ENCODE measurements at places on chromosomes 2 and 18.

DNA sequence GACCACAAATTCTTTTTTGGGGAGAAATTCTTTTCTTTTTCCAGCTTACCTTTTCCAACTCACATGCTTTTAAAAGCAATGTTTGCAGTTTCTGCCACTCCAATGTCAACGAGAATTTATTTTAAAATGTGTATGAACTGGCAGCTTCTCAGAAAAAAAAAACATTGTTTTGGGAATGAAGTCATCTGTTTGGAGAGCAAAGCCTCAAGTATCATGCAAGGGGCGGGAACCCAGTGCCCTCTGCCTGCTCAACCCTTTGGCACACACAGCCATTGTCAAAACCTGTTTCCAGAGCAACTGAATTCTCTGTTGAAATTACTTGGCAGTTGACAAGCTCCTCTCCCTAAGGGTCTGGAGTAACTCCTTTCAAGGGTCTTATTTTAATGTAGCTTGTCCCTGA lies 128.5 kb downstream of the QPCT start:
- no peak for DNase-seq

- no peak for DNase-seq
These were observed 447.5 kb upstream of the FSIP2 start for GRCh38 chr2:185291035-185291647.

GRCh38 chr18:62991959-62992358 lies 276.6 kb downstream of the PHLPP1 start:
- no peak for DNase-seq

- no peak for DNase-seq
These were observed 78.7 kb downstream of the MYCN start for GRCh38 chr2:16019060-16019480.

DNA sequence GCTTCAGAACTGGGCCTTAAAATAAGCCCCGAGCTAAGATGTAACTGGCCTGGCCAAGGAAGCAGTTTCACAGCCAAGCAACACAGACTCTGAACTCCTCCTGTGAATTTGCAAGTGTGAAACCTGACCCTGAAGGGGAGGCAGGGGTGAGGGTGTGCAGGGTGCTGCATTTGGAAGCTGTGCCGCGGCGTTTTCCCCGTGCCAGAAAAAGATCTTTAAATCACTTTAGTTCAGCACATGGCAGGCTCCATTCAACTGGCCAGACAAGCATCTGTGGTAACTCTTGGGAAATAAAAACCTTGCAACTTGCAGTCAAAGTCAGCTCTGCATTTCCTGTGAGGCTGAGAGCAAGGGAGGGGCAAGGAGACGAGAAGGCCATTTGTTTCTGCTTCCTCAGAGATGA lies 209.3 kb upstream of the SOX11 start:
- no peak for DNase-seq

DNA sequence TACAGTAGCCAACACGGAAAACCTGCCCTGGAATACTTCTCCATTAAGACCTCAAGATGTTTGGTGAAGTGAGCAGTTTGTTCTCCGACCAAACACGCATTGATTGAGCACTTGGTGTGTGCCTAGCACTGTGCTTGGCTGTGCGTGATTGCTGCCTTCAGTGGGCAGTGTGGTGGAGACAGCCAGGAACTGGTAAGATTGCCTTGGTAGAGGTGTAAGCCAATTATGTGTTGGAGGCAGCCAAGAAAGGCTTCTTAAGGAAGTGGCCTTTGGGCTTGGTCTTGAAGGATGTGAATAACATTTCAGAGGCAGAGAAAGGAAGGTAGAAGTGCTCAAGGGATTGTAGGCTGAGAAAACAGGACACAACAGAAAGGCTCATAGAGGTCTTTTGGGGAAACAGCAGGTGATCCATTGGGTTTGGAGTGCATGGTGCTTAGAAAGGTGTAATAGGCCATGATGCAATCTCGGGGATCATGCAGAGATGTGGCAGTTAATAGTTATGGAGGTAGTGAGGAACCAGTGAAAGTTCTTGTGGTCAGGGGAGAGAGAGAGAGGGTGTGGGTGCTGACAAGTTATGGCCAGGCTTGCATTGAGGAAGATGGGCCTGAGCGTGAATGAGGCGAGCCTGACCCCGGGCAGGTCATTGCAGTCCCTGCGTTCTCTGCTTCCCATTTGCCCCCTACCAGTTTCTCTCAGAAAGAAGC lies 6.3 kb downstream of the B3GNT2 start:
- DNase-seq: no peak

DNA sequence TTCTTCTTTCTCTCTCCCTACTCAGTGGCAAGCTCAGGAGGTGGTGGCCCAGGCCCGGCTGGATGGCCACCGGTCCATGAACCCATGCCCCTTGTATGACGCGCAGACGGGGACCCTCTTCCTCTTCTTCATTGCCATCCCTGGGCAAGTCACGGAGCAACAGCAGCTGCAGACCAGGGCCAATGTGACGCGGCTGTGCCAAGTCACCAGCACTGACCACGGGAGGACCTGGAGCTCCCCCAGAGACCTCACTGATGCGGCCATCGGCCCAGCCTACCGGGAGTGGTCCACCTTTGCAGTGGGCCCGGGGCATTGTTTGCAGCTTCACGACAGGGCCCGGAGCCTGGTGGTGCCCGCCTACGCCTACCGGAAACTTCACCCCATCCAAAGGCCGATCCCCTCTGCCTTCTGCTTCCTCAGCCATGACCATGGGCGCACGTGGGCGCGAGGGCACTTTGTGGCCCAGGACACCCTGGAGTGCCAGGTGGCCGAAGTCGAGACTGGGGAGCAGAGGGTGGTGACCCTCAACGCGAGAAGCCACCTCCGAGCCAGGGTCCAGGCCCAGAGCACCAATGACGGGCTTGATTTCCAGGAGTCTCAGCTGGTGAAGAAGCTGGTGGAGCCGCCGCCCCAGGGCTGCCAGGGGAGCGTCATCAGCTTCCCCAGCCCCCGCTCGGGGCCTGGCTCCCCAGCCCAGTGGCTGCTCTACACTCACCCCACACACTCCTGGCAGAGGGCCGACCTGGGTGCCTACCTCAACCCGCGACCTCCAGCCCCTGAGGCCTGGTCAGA lies 1.8 kb downstream of the NEU2 start:
- no peak for DNase-seq

- DNase-seq: no peak
These were observed 25.3 kb upstream of the UBE2E3 start for GRCh38 chr2:180955101-180955500.

DNA sequence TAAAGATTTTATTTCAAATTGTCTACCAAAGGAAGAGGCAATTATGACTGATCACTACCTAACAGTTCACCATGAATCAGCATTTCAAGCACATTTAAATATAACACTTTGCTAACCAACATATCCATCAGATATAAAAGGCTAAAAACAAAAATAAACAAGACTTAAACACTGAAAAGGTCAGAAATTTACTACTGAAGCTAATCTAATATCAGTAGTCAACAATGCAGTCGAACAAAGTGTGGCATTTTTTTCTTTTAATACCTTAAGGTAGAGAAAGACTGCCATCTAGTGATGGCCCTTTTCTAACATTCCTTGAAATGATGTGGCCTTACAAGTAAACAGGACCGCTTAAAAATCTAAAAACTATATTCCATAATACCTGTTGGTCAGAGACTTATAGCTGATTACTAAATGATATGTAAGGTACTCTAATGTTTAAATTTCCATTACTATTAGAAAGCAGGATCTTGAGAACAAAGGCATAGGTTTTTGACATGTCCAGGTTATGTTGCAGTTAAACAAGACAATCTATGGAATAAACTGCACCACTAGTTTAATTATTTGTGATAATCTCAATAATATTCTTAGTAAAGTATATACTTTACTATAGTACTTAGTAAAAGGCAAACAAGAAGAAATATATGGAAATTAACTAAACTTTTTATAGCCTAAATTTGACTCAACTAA lies 80.0 kb downstream of the EXOC6B start:
- DNase-seq: no peak

DNA sequence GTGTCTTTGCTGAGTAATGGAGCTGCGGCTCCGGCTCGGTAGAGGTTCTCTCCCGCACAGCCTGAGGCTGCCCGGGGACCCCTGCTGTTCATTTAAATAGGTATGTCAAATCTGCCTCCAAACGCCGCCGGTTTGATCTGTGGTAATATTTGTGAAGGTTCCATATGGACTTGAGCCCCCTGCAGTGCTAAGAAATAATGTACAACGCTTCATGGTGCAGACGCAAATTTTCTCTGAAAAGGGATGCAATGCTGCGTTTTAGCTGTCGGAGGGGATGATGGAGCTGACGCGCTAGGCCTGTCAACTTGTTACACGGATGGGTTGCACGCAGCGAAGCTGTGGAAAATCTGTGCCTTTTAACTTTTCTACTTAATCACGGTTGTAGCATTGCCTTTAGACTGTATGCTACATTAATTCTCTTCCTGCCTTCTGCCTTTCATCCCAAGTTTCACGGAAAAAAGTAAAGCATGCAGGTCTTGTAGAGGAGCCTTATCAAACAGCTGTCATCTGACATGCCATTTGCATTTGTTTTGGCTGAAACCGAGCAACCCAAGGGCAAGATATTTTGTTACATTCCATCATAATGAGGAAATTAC lies 43.2 kb downstream of the MRPS9 start:
- DNase-seq: no peak

DNA sequence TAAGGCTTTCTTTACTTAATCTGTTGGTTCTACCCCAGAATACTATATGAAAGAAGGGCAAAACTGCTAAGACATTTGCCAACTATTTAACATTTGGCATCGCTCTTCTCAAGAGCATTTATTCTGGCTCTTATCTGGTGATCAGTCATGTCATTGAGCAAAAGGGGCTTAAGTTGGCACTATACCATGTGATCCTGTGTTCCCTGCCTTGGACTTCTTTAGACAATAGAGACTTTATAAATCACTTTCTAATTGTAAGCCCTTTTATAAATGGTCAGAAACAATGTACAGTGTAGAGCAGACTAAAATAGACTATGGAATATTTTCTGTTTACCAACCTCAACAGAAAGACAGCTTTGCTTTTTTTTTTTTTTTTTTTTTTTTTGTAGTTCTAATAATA lies 52.1 kb downstream of the GTF3C3 start:
- no peak for DNase-seq

GRCh38 chr2:30193104-30193681 lies 38.1 kb upstream of the LBH start:
- no peak for DNase-seq

DNA sequence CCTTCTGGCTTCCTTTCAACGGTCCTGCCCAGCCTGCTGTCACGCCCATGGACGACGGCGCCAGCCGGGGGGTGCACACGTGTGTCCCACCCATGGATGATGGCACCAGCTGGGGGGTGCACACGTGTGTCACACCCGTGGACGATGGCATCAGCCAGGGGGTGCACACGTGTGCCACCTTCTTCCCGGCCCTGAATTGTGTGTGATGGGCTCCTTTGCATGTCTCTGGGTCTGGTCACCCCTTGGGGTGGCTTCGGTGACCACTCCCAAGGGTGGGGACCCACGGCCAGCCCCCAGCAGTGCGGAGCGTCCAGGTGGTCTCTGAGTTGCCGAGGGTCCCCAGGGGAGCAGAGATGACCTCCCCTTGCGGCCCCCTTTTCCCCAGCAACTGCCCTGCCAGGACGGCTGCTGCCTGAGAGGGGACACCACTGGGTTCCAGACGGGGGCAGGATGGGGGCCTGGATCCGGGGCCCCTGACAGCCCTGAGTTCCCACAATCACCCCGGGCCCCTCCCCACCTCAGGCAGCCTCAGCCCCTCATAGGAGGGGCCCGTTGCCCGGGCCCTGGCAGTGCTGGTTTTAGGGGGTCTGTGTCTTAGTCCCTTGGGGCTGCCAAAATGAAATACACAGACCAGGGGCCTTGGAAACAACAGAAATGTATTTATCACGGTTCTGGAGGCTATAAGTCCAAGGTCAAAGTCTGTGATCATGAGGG lies 9.4 kb downstream of the NEU4 start:
- no peak for DNase-seq

- DNase-seq: no peak
These were observed 15.7 kb downstream of the PHOSPHO2 start for GRCh38 chr2:169709981-169710380.

GRCh38 chr18:6784046-6784445 lies 54.5 kb downstream of the ARHGAP28 start:
- no peak for DNase-seq

GRCh38 chr2:173288561-173288960 lies 66.1 kb upstream of the CDCA7 start:
- no peak for DNase-seq
